Fibroblast of skin of scalp (primary cell): ENCODE measurements at places on chromosomes 5 and 9.
A peak's percentile ranks its signal among the peaks of the same experiment; 100 is the strongest.

DNA sequence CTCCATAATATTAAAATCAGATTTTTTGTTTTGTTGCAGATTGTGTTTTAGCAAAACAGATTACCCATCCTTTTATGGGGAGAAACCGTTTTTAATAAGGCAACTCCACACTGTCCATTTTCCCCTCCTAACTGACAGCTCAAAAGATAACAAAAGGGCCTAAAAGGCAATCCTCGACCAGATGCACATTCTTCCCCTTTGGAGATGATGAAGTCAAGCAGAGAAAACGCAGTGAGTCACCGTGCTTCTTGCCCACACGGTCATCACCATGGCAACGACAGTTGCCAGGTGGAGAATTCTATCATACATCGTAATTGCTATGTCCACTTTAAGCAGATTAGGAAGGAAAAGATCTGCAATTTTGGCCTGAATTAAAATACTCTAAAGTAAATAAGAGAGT is 96.4 kb downstream of the DIRAS2 start:
- DNase-seq: peak; percentile 86

DNA sequence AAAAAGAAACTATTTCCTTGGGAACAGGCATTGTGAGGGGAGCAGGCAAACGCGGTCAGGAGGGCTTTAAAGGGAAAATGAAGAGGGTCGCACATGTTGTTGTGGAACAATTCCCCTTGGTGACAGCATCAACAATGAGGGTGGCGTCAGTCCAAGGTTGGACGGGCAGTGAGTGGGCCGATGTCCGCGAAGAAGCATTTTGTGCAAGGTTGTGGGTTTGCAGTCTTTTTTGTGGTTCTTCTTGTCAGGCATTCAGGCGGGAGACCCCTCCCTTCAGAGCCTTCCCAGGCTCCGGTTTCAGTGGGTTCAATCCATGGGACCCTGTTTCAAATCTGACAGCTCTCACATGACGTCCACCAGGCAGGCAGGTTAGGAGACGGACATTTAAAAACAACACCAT is 11.1 kb upstream of the SLC6A19 start:
- no peak for DNase-seq

- DNase-seq: no peak
Observed at GRCh38 chr9:93033531-93033930, 25.0 kb upstream of the SUSD3 start.

- DNase-seq: no peak
Observed at GRCh38 chr9:87716141-87716540, 9.8 kb upstream of the CTSL start.

DNA sequence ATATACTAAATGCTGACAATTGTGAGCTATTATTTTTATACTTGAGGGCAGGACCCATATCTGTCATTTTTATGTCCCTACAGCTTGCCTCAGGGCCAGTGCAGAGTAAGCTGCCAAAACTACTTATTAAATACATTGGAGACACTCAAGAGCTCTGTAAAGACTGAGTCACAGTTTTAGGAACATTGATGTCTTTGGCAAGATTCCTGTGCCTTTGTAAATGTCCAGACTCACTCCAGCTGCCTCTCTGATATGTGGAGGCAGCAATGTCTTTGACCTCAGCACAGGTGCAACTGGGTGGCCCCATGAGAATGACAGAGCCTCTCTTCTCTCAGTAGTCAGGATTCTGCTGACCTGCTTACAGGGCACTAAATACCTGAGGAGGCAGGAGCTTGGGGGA is 363.2 kb downstream of the OSTF1 start:
- DNase-seq: peak; percentile 13

DNA sequence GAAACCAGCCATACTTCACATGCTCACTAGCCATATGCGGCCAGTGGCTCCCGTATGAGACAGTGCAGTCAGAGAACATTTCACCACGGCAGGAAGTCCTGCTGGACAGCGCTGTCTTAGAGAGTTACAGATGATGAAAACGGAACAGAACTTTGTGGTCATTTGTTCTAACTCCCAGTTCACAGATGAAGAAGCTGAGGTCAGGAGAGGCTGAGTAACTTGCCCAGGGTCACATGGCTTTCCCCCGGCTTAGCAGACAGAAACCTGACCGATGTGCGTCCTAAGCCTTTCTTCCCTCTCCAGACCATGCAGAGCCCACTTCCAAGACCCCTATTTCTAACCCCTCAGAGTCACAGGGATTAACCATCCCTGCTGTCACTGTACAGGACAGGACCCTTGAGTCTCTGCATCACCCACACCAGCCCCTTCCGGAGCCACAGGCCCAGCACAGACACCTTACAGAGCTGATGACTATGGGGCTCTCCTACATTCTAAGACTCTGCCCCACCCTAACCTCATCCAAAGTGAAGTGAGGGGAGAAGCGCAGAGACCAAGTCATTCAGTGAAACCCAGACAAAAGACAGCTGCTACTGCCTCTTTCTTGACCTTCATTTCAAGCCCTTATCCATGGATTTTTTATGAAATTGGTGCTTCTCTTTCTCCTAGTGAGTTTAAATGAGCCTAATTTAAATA is 86.9 kb downstream of the PTPN3 start:
- no peak for DNase-seq

- peak; percentile 83 for DNase-seq
Observed at GRCh38 chr5:110351430-110351829, 375.0 kb downstream of the TMEM232 start.

- no peak for DNase-seq
Observed at GRCh38 chr9:124503713-124504529, 3.3 kb downstream of the NR5A1 start.

DNA sequence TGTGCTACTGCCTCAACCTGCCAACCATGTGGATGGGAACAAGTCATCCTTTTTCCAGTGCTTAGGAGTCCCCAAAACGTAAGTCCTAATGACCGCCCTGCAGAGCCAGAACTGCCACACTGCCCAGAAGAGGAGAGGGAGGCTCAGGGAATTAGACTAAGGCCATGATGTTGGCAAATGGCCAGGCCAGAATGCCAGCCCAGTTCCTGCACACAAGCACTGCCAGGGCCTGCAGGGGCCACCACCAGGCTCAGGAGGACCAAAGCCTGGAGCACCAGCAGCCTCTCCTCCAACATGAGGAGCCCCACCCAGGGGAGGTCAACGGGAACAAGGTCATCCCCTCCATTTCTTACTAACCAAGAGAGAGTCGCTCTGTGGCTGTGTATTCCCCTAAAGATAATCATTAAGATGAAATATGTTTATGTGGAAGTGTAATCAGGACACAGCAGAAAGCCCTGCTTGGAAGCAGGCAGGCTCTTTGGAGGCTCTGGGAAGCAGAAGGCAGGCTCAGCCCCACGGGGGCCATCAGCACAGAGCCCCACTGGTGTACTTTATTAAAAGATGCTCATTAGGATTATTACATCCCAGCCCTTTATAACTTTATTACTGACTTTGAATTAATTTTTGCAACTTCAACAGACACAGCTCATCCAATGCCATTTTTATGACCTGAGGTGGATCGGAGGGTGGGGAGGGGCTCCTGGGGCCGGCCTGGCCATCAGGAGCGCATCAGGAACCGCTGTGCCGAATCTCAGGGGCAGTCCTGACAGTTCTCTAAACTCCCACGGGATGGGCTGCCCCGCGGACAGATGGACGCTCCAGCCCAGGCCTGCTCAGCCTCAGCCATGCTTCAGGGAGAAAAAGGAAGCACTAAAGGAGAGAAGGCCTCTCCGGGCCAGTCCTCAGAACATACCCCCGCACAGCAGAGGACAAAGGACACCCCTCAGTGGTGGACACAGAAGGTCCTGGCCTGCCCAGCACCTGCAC is 127.0 kb downstream of the ADAMTS2 start:
- DNase-seq: no peak

GRCh38 chr5:168869615-168870227 is 290.6 kb upstream of the PANK3 start:
- DNase-seq: peak; percentile 58

GRCh38 chr5:151212406-151212798 is 11.5 kb downstream of the CCDC69 start:
- DNase-seq: no peak

DNA sequence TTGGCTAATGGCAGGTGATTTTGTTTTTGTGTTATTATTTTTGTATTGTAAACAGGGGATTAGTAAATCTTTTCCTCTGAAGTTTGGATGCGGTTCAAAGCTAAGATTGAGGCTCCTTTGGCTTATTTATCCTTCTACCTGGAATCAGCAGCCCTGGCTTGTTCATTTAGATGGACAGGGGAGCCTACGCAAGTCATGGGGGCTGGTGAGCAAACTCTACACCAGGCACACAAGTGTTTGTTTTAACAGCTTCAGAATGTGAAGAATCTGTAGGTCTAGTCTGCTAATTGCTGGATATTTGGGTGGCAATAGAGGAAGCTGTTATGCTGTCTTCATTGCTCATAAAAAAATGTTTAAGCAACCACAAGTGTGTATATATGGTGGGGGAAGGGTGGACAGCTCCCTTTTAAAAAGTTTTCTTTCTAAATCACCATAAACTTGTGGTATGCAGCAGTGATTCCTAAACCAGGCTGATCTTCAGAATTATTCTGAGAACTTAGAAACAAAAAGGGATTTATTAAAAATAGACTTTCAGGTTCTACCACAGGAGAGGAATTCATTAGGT is 20.7 kb downstream of the ZNF462 start:
- DNase-seq: peak; percentile 83

- DNase-seq: no peak
Observed at GRCh38 chr5:178454303-178454702, 135.9 kb downstream of the COL23A1 start.

DNA sequence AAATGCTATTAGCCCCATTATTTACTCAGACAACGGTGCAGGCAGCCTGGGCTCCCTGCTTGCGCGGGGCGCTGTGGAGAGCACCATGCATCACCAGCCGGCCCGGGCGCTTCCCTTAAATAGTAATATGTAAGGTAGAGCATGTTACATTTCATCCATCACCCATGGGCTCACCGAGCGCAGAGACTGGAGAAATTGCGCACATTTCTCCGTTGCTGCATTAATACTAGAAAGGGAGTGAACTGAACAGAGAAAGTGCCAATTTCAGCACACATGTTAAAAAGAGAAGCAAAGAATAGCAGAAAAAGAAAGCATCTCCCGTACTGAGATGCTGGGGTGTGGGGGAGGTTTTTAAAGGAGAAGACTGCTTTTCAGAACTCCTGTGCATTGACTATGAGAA is 400.3 kb downstream of the ZSWIM6 start:
- no peak for DNase-seq

GRCh38 chr9:113962396-113962795 is 86.3 kb downstream of the ZNF618 start:
- no peak for DNase-seq

- DNase-seq: peak; percentile 73
Observed at GRCh38 chr5:159104051-159104651, 4.4 kb upstream of the EBF1 start.

DNA sequence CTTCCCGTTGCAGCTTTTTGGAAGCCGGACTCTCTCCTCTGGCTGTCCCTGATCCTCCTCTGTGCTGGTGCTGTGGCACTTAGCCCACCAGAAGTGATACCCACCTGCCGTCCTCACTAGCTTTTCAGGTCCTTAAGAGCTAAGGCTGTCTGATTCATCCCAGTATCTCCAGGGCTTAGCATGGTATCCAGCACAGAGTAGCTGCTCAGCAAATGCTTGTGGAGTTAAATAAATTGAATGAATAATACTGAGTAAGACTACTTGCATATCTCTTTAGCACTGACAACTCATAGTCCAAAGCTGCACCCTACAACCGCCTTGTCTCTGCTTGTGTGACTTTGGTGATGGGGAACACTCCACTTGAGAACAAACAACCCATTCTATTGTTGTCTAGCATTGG is 7.7 kb upstream of the XPA start:
- DNase-seq: no peak

DNA sequence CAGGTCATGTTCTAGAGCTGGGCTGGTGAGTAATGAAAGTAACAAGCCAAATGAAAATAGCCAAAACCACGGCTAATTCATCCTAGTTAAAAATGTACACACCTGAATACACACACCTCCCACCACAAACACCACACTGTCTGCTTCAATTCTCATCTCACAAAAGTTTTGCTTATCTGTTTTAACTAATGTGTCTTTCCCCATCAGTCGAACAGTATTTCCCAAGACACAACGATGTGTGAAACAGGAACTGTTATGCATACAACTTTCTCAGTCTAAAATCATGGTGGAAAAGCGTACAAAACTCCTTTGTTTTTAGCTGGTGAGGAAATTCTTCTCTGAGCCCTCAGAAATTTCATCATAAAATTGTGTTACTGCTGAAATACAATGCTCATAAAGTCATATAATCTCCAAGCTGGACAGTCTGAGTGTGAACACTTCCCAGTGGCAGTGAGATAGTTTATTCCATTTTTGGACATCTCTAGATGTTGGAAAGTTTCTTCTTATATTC is 242.4 kb downstream of the EFNA5 start:
- DNase-seq: no peak

DNA sequence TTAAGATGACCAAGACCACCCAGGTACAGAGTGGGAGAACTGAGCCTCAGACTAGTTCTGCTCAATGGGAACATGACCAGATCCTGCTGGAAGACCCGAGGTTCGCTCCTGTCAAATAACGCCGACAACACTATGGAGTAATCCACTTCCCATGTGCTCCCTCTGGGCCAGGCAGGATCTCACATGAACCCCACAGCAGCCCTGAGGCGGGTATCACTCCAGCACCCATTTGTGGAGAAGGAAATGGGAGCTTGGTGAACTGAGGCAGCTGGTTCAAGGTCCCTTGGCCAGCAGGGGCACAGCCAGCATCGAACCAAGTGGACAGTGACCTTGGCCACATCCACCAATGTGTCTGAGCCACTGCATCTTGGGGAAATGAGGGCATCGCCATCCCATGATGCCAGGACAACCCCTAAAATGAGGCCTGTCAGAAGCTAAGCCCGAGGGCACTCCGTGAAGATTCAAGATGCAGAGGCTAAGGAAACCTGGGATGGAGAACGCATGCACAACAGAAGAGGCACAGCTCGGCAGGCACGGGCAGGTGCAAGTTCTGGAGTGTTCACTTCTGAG is 8.5 kb downstream of the ANKS6 start:
- DNase-seq: no peak

GRCh38 chr9:106846857-106847256 is 16.1 kb upstream of the ZNF462 start:
- peak; percentile 42 for DNase-seq

DNA sequence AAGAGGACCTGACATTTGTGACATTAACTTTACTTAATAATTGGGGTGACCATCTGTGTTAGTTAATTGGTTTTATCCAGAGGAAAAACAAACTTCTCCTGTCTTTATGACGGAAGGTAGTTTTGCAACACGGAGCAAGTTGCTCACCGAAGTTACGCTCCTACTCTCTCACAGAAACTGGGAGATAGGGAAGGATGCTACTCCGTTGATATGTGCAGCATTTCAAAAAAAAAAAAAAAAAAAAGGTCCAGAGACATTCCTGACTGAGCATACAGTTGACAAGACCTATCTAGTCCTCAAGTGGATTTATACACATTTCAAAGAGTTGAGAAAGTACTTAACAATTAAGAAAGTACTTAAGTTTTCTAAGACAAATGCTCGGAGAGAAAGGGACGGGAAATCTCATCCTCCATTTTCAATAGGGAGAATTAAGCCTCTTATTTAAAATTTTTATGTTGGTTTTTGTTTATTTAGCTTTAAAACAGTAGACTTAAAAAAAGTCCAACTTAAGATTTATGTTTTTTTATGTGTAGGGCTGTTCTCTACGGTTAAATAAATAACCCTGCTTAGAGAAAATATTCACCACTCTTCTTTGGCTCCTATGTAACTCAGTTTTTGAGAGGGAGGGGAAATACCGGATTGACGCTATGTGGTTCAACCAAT is 455 bp upstream of the FER start:
- DNase-seq: no peak
